ENCODE measurements at places on chromosomes 2 and 18. TPM values are rescaled to one million over a fixed set of nuclear protein-coding genes. Genes with fewer than 3 reads are reported as not detected.

- peak overlapping the region; percentile 43 for H3K4me3 ChIP-seq
- no peaks in the 10 kb centered on the region for H3K36me3 ChIP-seq
- peaks cover 77% of the 10 kb centered on the region for H3K4me1 ChIP-seq
- H3K27me3 ChIP-seq: no peaks in the 10 kb centered on the region
- DNase-seq: peak; percentile 31
Measured at GRCh38 chr2:68832233-68832869, 38.8 kb downstream of the BMP10 start.

DNA sequence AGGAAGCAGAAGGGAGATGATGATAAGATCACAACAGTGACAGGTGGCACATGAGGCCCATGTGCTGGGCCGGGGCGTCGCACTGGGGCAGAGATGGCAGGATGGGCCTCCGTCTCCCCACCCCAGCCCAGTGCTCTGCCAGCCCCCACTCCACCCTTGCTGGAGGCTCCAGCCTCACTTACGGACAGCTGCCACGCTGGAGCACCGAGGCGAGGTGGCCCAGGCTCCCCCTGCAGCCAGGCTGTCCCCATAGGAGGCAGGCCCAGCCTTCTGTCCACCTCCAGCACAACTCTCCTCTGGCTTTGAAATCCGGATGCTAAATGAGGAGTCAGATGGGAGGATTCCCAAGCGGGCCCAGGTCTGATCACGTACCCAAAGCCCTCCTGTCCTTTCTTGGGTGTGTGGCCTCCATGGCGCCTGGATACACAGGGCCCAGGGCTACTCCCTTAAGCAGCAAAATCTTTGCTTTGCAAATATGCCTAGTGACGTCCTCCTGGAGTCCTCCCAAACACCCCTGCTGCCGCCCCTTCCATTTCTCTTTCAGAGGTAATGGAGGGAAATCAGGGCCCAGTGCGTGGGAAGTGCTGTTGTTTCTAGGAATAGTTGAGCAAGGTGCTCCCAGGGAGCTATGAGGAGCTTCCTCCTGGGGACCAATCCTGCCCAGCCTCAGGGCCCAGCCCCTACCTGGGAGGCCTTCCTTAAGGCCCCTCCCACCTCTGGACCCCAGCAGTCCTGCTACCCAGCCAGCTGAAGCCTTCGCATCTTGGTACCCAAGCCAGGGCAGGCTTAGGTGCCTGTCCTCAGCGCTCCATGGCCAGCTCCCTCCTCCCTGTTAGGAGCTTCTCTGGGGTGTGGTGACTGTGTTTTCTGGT is 170.4 kb upstream of the MYCN start:
- H3K4me1 ChIP-seq: no peaks in the 10 kb centered on the region
- DNase-seq: no peak
- no peaks in the 10 kb centered on the region for H3K27me3 ChIP-seq
- no peaks in the 10 kb centered on the region for H3K36me3 ChIP-seq
- no peak overlapping the region for H3K4me3 ChIP-seq

GRCh38 chr18:9231852-9232486 is 95.4 kb downstream of the ANKRD12 start:
- peaks cover 62% of the 10 kb centered on the region for H3K36me3 ChIP-seq
- no peak for DNase-seq
- peaks cover 34% of the 10 kb centered on the region for H3K4me1 ChIP-seq

- peaks cover 2% of the 10 kb centered on the region for H3K36me3 ChIP-seq
- no peak overlapping the region for H3K4me3 ChIP-seq
- H3K27me3 ChIP-seq: no peaks in the 10 kb centered on the region
- H3K4me1 ChIP-seq: peaks cover 29% of the 10 kb centered on the region
- H3K27ac ChIP-seq: peak overlapping the region; percentile 12
Measured at GRCh38 chr2:63856303-63856603, 14.6 kb downstream of the UGP2 start.

DNA sequence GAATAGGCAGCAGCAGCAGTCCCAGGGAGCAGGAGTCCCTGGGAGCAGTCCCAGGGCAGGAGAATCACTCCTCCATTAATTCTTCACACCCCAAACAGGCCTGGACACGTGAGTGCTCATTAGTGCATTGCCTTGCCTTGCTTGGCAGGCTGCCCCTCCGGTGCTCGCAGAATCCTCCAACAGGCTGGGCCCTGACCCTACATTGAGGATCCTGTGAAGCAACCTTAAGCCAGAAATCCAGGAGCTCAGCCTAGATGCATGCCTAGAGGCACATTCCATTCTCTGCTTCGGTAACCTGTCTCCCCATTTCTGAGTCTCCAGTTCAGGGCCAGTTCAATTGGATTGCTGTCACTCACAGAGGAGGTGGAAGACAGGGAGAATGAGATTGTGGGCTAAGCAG is 97.4 kb upstream of the LRATD1 start:
- no peak overlapping the region for H3K4me3 ChIP-seq
- no peaks in the 10 kb centered on the region for H3K4me1 ChIP-seq
- H3K27ac ChIP-seq: no peak overlapping the region
- DNase-seq: no peak
- no peaks in the 10 kb centered on the region for H3K27me3 ChIP-seq

GRCh38 chr2:94956797-94957391 is 68.6 kb upstream of the MAL start:
- no peak overlapping the region for H3K4me3 ChIP-seq
- H3K27ac ChIP-seq: no peak overlapping the region
- H3K36me3 ChIP-seq: no peaks in the 10 kb centered on the region
- peaks cover 48% of the 10 kb centered on the region for H3K27me3 ChIP-seq

DNA sequence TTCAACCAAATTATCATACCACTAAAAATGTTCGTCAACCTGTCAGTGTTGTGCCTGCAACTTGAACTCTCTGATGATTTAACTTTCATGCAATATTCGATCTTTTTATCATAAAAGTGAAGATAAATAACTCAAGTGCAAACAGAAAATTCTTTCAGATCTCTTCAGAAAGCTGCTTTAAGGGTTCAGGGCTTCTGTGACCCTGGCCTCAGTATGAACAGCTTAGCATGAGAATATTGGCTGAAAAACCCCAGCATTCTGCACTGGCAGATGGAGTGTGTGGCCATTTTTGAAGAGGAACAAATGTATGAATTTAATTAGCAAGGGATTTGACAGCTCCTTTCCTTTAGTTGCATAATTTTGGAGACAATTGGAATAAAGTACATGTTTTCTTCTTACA is 851.4 kb upstream of the SOX11 start:
- no peak overlapping the region for H3K4me3 ChIP-seq
- no peak for DNase-seq
- no peak overlapping the region for H3K27ac ChIP-seq
- no peaks in the 10 kb centered on the region for H3K4me1 ChIP-seq

The INHA gene
- not detected for polyA plus RNA-seq

The RIT2 gene
- polyA plus RNA-seq: not detected

The DSC3 gene
- not detected for polyA plus RNA-seq

The CD28 gene
- polyA plus RNA-seq: 0.13 TPM

All from naive B cell (primary cell).